A549 treated with Hydrocortisone at 1 μM for 4 hours (cell line): ENCODE measurements at places on chromosomes 2 and 18. TPM values are rescaled to one million over a fixed set of nuclear protein-coding genes. Genes with fewer than 3 reads are reported as not detected.

Gene GTF2A1L
- not detected in 5 replicates for total RNA-seq

Gene DOK6
- total RNA-seq, result not detected in 5 replicates

Gene ATP8B1
- total RNA-seq, result 6.0 to 8.9 TPM (median 6.8 TPM) in 5 replicates

Gene KCNS3
- 1.0 to 1.7 TPM (median 1.2 TPM) in 5 replicates for total RNA-seq

Gene GAREM1
- 4.6 to 6.4 TPM (median 5.2 TPM) in 5 replicates for total RNA-seq

Gene SERPINB10
- total RNA-seq, result not detected in 5 replicates

Gene SCG2
- total RNA-seq, result 0.90 to 1.3 TPM (median 0.98 TPM) in 5 replicates

Gene CCDC121
- total RNA-seq, result 3.3 to 5.0 TPM (median 3.7 TPM) in 5 replicates

Gene NYAP2
- total RNA-seq, result 0.02 TPM in 1 of 5 replicates, not detected in the others

Gene STRN
- 10.9 to 18.1 TPM (median 16.5 TPM) in 5 replicates for total RNA-seq

Gene SALL3
- total RNA-seq, result not detected in 5 replicates

Gene DIPK1C
- total RNA-seq, result not detected in 5 replicates

Gene POMC
- not detected in 5 replicates for total RNA-seq

Gene ATP6V1B1
- total RNA-seq, result 1.9 to 3.6 TPM (median 2.5 TPM) in 5 replicates

Gene WDR33
- 22.3 to 25.5 TPM (median 24.6 TPM) in 5 replicates for total RNA-seq

Gene MAL
- total RNA-seq, result 0.15 to 0.23 TPM (median 0.20 TPM) in 5 replicates

Gene IL37
- total RNA-seq, result not detected in 5 replicates

Gene GDF7
- total RNA-seq, result 0.07 to 0.13 TPM (median 0.09 TPM) in 5 replicates

Gene TMSB10
- total RNA-seq, result 9,637 to 10,481 TPM (median 10,011 TPM) in 5 replicates

Gene COLEC11
- 0.48 to 0.69 TPM (median 0.50 TPM) in 5 replicates for total RNA-seq

Gene AFF3
- total RNA-seq, result 0.01 to 0.22 TPM (median 0.03 TPM) in 4 of 5 replicates, not detected in the other

Gene ITGB6
- 0.46 to 0.77 TPM (median 0.67 TPM) in 5 replicates for total RNA-seq

Gene SAG
- not detected in 5 replicates for total RNA-seq

Gene INO80B
- 44.8 to 56.4 TPM (median 51.5 TPM) in 5 replicates for total RNA-seq

Gene RNF152
- total RNA-seq, result 0.06 to 0.25 TPM (median 0.13 TPM) in 5 replicates

Gene EIF2AK2
- 16.7 to 34.6 TPM (median 22.1 TPM) in 5 replicates for total RNA-seq

Gene C2orf80
- total RNA-seq, result not detected in 5 replicates

Gene TTN
- under 0.01 to 0.01 TPM (median under 0.01 TPM) in 5 replicates for total RNA-seq

Gene PLEKHH2
- 1.5 to 2.4 TPM (median 2.1 TPM) in 5 replicates for total RNA-seq

Gene MC4R
- total RNA-seq, result not detected in 5 replicates

Gene PIEZO2
- total RNA-seq, result 0.40 to 1.1 TPM (median 0.57 TPM) in 5 replicates

Gene RBBP8
- total RNA-seq, result 20.7 to 29.6 TPM (median 22.2 TPM) in 5 replicates

Gene ABCG8
- total RNA-seq, result 0.01 TPM in 1 of 5 replicates, not detected in the others

Gene CCDC74B
- 4.2 to 6.9 TPM (median 6.5 TPM) in 5 replicates for total RNA-seq

Gene SLC8A1
- total RNA-seq, result 0.21 to 0.41 TPM (median 0.29 TPM) in 5 replicates

Gene RFTN2
- 0.02 TPM in 1 of 5 replicates, not detected in the others for total RNA-seq

Gene HS6ST1
- 11.2 to 12.4 TPM (median 12.0 TPM) in 5 replicates for total RNA-seq

Gene EXOC6B
- 5.9 to 10.6 TPM (median 7.4 TPM) in 5 replicates for total RNA-seq

Gene KIAA2012
- not detected in 5 replicates for total RNA-seq

Gene LRATD1
- 0.05 to 0.10 TPM (median 0.10 TPM) in 5 replicates for total RNA-seq

Gene PLA2R1
- total RNA-seq, result 1.6 to 2.7 TPM (median 2.4 TPM) in 5 replicates

Gene PARD6G
- total RNA-seq, result 1.9 to 3.4 TPM (median 2.7 TPM) in 5 replicates

Gene DQX1
- 0.03 to 0.10 TPM (median 0.07 TPM) in 4 of 5 replicates, not detected in the other for total RNA-seq

Gene CYS1
- total RNA-seq, result 0.89 to 2.0 TPM (median 1.5 TPM) in 5 replicates

Gene PRKAG3
- total RNA-seq, result not detected in 5 replicates

Gene WNT10A
- 0.06 to 0.12 TPM (median 0.09 TPM) in 4 of 5 replicates, not detected in the other for total RNA-seq

Gene SH3BP4
- 35.2 to 40.7 TPM (median 38.6 TPM) in 5 replicates for total RNA-seq

Gene SDC1
- total RNA-seq, result 165 to 194 TPM (median 181 TPM) in 5 replicates
